ENCODE measurements at places on chromosomes 12 and 14.
A peak's percentile ranks its signal among the peaks of the same experiment; 100 is the strongest.

GRCh38 chr12:9944391-9944790 is 12.2 kb upstream of the CLEC2A start:
- H3K36me3 ChIP-seq, result no peaks in the 10 kb centered on the region
- H3K27me3 ChIP-seq, result peaks cover 3% of the 10 kb centered on the region
- DNase-seq, result no peak

GRCh38 chr12:71548893-71549292 is 109.3 kb downstream of the LGR5 start:
- H3K4me1 ChIP-seq, result no peaks in the 10 kb centered on the region
- no peak overlapping the region for H3K27ac ChIP-seq
- no peak overlapping the region for H3K4me3 ChIP-seq
- H3K27me3 ChIP-seq, result peaks cover 2% of the 10 kb centered on the region
- DNase-seq, result no peak
- no peaks in the 10 kb centered on the region for H3K36me3 ChIP-seq

DNA sequence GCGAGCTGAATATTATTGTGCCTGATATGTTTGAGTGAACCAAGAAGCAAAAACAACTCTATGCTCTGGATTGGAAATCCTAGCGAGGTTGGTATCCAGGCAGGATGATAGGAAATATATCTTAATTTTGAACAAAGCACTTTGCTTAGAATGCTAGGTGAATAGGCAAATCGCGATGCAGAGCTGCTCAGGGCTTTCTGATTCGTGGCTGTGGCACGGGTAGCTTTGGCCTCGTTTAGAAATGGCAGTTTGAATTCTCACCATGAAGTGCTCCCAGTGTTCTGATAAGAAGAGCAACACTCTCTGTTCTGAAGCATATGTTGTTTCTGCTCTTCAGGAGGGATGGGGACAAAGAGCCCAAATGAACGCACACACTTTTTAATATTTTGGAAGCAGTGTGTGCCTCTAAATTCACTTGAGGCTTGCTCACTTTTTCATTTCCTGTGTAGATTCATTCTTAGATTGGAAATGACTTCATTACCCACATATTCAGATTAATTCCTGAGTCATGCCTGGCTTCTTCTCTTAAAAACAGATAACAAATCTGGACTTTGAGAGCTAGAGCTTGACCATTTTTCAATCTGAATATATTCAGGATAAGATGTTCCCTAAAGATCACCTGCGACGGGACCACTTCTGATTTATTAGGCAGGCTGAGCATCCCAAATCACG is 200.9 kb downstream of the RPAP3 start:
- no peaks in the 10 kb centered on the region for H3K4me1 ChIP-seq
- DNase-seq, result no peak
- H3K4me3 ChIP-seq, result no peak overlapping the region
- no peaks in the 10 kb centered on the region for H3K36me3 ChIP-seq
- peaks cover 10% of the 10 kb centered on the region for H3K27me3 ChIP-seq

GRCh38 chr12:84785281-84785680 is 127.3 kb downstream of the SLC6A15 start:
- no peak overlapping the region for H3K4me3 ChIP-seq
- H3K27ac ChIP-seq, result no peak overlapping the region
- no peaks in the 10 kb centered on the region for H3K27me3 ChIP-seq
- H3K36me3 ChIP-seq, result no peaks in the 10 kb centered on the region
- no peak for DNase-seq

GRCh38 chr12:53599579-53599978 is 26.6 kb downstream of the ATF7 start:
- peaks cover 15% of the 10 kb centered on the region for H3K36me3 ChIP-seq
- peaks cover 26% of the 10 kb centered on the region for H3K4me1 ChIP-seq

DNA sequence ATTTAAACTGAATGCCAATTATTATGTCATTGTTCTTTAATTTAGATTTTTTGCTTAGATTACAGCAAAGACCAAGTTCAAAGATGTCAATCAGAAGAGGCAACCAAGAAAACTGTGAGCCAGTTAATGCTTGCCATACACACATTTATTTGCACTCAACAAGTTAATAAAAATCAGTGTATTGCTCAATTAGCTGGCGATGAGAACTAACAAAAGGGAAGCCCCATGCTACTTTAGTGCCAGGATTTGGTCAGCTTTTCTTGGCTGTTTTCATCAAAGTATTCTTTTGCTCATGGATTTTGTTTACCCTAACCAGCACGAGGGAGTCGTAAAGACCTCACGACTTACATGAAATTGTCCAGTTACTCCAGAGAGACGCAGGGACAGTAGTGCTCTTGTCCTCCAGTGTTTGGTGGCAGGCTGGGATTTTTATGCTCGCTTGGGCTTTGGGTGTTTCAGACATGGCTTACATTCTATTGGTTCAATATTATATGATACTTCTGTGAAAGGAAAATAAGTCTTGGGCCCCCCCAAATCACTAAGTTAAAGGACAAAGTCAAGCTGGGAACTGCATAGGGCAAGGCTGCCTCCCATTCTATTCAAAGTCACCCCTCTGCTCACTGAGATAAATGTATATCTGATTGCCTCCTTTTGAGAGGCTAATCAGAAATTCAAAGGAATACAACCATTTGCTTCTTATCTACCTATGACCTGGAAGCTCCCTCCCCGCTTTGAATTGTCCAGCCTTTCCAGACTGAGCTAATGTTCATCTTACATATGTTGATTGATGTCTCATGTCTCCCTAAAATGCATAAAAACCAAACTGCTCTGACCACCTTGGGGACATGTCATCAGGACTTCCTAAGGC is 7.4 kb upstream of the B4GALNT1 start:
- no peak overlapping the region for H3K27ac ChIP-seq
- H3K36me3 ChIP-seq, result no peaks in the 10 kb centered on the region
- peaks cover 8% of the 10 kb centered on the region for H3K27me3 ChIP-seq
- H3K4me1 ChIP-seq, result no peaks in the 10 kb centered on the region
- no peak overlapping the region for H3K4me3 ChIP-seq
- no peak for DNase-seq

- no peaks in the 10 kb centered on the region for H3K4me1 ChIP-seq
- no peak overlapping the region for H3K4me3 ChIP-seq
- no peaks in the 10 kb centered on the region for H3K36me3 ChIP-seq
- H3K27ac ChIP-seq, result no peak overlapping the region
Measured at GRCh38 chr14:80425686-80426085, 214.4 kb upstream of the DIO2 start.

DNA sequence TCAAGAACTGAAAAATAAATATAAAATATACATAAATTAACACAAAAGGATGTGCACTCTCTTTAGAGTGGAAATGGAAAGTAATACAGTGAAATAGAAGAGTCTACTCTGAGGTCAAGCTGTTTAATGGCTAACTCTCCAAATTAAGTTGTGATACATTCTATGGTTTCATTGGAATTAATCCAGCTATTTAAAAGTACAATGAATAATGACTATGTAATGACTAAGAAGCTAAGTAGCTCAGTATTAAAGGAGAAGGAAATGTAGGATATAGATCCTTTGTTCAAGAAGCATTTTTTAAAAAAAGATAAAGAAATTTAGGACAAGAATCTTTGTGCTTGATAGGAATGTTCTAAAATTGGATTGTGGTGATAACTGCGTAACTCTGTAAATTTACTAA is 85.3 kb downstream of the LRP6 start:
- no peak overlapping the region for H3K27ac ChIP-seq
- H3K4me1 ChIP-seq, result peaks cover under 1% of the 10 kb centered on the region
- H3K27me3 ChIP-seq, result peaks cover 4% of the 10 kb centered on the region
- no peak for DNase-seq

DNA sequence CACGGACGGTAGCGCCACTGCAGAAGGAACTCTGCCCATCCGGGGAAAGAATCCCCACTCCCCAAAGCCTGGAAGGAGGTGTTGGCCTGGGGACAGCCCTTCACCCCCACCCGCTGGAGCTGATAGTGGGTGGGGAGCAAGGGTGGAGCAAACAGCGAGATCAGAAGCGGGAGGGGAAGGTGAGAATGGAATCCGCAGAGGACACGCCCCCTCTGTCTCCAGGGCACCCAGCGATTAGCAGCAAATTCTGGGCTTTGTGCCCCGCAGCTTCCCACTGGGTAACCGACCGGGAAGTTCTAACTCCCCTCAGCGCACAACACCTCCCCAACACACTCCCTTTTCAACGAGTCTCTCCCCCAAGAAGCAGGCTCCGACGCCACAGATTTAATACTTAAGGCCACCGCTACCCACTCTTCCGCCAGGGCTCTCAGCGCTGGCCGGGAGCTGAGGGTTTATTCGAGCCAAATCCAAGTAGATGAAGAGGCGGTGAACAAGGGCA is 1.4 kb downstream of the SLC25A29 start:
- DNase-seq, result no peak
- peak overlapping the region; percentile 87 for H3K4me3 ChIP-seq
- H3K4me1 ChIP-seq, result peaks cover 23% of the 10 kb centered on the region
- no peaks in the 10 kb centered on the region for H3K36me3 ChIP-seq

- DNase-seq, result no peak
- H3K4me3 ChIP-seq, result no peak overlapping the region
- peaks cover 2% of the 10 kb centered on the region for H3K36me3 ChIP-seq
- no peak overlapping the region for H3K27ac ChIP-seq
- peaks cover 2% of the 10 kb centered on the region for H3K27me3 ChIP-seq
Measured at GRCh38 chr14:56102941-56103340, 15.3 kb upstream of the PELI2 start.

- no peak for DNase-seq
- peak overlapping the region; percentile 27 for H3K4me3 ChIP-seq
- H3K4me1 ChIP-seq, result peaks cover 17% of the 10 kb centered on the region
- peak overlapping the region; percentile 29 for H3K27ac ChIP-seq
- no peaks in the 10 kb centered on the region for H3K27me3 ChIP-seq
- peaks cover 2% of the 10 kb centered on the region for H3K36me3 ChIP-seq
Measured at GRCh38 chr14:73884438-73885190, 2.0 kb upstream of the ZNF410 start.

DNA sequence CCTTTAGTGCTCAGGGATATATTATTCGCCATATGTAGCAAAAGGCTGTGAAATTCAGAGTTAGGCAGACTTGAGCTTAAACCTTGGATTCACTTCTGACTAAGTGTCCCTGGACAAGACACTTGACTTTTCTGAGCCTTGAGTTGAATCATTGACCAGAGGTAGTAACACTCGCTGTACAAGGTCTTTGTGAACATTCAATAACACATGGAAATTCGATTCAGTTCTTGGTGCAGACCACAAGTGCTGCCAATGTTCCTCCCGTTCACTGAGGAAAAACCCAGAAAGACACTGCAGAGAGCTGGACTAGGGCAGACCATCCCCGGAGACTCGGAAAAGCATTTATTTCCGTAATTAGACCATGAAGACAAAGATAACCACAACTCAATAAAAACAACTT is 901.4 kb downstream of the AACS start:
- no peak for DNase-seq
- no peaks in the 10 kb centered on the region for H3K4me1 ChIP-seq
- no peak overlapping the region for H3K27ac ChIP-seq
- H3K4me3 ChIP-seq, result no peak overlapping the region

GRCh38 chr14:39182770-39183684 is 8.0 kb downstream of the PNN start:
- H3K36me3 ChIP-seq, result peaks cover 16% of the 10 kb centered on the region
- peaks cover 6% of the 10 kb centered on the region for H3K4me1 ChIP-seq
- no peak overlapping the region for H3K4me3 ChIP-seq
- H3K27ac ChIP-seq, result no peak overlapping the region

DNA sequence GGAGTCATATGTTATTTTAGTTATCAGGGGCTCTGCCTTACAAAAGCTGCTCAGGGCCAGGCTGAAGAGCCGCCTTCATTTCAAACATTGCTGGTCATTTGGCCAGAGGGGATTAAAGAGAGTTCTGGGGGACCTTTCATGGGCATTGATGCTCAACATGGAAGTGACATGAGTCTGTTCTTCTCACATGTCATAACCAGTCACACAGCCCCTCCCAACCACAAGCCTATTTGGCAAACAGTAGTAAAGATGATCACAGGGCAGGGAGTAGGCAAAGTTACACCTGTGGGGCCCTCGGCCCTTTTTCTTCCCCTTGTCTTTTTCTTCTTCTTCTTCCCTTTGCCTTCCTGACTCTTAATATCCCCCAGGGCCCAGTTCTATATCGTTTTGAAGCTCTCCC is 33.3 kb downstream of the CFAP54 start:
- H3K27me3 ChIP-seq, result no peaks in the 10 kb centered on the region
- no peaks in the 10 kb centered on the region for H3K4me1 ChIP-seq
- H3K27ac ChIP-seq, result peak overlapping the region; percentile 1
- H3K4me3 ChIP-seq, result no peak overlapping the region

DNA sequence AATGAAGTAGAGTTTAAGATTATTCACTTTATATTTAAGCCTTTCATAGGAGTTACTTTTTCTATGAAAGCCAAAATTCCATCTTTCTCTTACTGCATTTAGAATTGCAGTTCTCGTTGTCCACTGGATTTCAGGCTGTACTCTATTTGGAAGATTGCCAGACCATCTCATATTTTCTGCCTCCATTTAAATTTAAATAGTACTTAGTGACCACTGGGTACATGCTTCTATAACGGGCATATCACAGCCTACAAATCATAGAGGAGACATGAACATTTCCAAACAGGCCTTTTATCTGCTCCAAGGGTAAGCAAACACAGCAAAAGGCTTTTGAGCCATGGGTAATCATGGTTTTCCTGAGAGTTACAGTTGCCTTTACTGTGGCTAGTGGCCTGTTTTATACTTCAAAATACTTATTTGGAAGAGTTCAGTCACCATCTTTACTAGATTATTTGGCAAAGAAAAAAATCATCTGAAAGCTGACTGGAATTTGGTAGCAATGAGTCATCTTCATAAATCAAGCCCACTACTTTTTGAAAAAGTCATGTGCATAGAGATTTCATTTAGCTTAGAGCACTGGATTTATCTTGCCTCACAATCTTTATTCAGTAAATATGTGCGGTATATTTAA is 15.7 kb downstream of the ANO6 start:
- H3K27me3 ChIP-seq, result no peaks in the 10 kb centered on the region
- DNase-seq, result no peak
- peak overlapping the region; percentile 74 for H3K27ac ChIP-seq
- peaks cover 21% of the 10 kb centered on the region for H3K4me1 ChIP-seq
- H3K36me3 ChIP-seq, result peaks cover 15% of the 10 kb centered on the region
- H3K4me3 ChIP-seq, result no peak overlapping the region

DNA sequence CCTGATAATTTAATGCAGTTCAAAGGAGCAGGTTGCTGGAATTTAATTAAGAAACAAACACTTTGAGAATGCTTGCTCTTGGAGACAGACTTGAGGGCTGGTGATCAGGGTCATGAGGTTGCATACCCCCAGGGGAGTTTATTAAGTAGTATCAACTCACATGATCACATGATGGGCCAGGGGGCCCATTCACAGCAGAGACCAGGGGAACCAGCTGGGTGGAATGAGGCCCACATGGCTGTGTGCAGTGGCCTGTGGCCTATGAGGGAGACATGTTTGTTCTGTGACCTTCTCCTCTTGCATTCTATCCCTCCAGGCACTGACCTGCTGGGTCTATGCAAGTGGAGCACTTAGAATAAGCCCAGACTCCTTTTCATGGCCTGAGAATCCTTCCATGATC is 266.6 kb upstream of the PWP1 start:
- H3K27me3 ChIP-seq, result peaks cover 7% of the 10 kb centered on the region
- H3K4me1 ChIP-seq, result peaks cover 2% of the 10 kb centered on the region
- no peaks in the 10 kb centered on the region for H3K36me3 ChIP-seq
- no peak for DNase-seq
- H3K4me3 ChIP-seq, result no peak overlapping the region
- no peak overlapping the region for H3K27ac ChIP-seq

Measured in memory B cell (primary cell).